CD4-positive, alpha-beta T cell treated with Interleukin-10 for 1 hour (primary cell): ENCODE measurements at places on chromosomes 6 and 20.

DNA sequence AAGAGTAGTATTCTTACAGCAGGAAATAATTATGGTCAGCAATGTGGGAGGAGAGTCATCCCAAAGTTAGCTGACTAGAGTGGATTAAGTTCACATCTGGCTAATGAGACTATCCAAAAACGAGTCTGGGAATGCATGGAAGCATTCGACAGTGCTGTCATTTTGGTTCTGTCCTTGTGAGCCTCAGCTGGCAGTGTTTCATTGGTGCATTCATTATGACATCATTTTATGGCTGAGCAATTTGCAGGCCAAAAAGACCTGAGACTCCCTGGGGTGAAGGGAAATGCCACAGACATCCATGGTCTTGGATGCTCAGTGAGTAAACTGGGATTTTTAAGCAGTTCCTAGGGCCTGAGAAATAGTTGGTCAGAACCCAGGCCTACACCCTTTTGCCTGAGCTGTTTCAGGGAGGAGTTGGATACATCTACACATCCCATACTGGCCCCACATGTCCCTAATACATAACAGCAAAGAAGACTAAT lies 196.4 kb upstream of the CCN2 start:
- DNase-seq = no peak

DNA sequence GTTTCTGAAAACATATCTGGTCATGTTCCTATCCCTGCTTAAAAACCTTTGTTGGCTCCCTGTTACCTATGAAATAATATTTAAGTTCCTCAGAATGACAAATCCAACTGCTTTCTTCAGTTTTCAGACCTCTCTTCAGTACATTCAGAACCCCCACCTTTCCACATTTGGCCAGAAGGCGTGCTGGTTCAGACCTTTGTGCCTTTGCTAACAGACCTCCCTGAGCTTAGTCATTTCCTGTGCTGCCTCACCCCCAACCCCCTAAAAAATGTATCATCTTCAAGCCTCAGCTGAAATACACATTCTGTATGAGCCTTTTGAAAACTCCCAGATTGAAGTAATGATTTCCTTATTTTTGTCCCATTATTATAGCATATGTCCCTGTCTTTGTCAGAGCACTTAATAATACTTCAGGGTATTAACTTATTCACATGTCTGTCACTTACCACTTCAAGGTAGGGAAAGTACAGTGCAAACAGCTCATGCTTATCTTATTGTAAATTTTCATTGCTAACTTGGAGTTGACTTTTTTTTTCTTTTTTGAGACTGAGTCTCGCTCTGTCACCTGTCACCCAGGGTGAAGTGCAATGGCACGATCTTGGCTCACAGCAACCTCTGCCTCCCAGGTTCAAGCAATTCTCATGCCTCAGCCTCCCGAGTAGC lies 19.7 kb downstream of the FAM217A start:
- DNase-seq = peak; percentile 37

DNA sequence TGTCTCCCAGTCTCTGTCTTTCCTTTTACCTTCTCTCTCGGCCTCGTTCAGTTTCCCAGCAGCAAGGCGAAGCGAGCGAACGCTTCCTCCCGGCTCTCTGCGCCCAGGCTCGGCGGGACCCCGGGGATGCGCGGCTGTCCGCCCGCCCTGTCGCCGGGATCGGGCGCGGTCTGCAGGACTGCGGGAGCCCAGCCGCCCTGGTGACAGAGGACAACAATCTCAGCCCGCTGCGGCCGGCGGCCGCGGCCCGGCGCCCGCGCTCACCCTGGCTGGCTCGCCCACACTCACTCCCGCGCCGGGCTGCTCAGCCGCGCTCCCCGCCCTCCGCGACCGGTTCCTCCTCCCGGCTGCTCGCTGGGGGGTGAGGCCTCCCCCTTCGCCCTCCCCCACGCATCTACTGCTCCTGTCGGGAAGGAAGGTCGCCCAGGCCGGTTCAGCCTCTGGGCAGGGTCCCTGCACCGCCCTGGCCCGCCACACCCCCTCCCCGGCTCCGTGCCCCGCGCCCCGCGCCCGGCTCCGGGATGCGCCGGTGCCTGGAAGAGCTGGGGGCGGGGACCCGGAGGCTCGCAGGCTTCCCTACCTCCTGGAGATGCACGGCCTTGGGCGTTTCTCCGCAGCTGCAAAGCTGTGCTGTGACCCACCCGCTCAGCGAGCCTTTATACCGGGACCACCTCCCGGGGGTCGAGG lies 410 bp downstream of the SYNE1 start:
- DNase-seq = peak; percentile 7

GRCh38 chr6:158797331-158798310 lies 21.5 kb downstream of the EZR start:
- DNase-seq = no peak

DNA sequence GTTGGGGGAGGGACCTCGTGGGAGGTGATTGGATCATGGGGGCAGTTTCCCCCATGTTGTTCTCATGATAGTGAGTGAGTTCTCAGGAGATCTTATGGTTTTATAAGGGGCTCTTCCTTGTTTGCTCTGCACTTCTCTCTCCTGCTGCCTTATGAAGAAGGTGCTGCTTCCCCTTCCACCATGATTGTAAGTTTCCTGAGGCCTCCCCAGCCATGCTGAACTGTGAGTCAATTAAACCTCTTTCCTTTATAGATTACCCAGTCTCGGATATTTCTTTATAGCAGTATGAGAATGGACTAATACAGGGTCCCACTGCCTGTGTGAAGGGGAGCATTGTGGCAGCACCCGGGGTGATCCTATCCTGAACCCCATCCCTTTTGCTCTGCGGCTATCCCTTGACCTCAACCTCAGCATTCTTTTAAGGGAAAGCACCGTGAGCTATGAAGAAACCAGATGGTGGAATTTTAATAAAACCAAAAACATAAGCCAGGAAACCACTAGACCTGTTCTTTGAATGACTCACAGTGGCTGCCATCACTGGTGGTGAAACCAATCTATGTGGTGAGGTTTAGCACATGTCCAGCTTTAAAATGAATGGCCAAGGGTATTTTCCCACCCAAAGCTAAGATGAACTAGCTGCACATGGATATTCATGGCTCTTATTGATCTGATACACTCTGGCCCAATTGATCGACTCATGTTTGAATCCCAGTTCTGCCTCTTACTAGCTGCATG lies 62.2 kb downstream of the ZDHHC14 start:
- no peak for DNase-seq

GRCh38 chr6:137224799-137225198 lies 5.6 kb upstream of the IFNGR1 start:
- peak; percentile 31 for DNase-seq

DNA sequence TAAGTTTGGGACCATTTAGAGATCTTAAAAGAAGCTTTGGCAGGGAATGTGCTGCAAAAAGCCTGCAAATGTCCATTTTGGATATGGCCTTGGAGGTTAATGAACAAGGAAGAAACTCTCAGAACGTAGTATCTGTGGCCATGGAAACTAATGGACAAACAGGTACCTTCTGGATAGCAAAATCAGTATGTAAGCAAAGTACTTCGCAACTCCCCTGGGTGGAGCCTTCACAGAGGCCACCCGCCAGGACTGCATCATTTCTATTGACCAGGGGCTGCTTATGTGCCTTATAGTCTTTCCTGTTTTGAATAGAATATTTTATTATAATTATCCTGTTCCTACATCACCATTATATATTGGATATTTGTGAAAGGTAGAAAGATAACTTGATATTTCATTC lies 510.8 kb upstream of the SYNCRIP start:
- DNase-seq = no peak

- no peak for DNase-seq
Measured at GRCh38 chr20:19565736-19566135, 192.3 kb upstream of the RIN2 start.

GRCh38 chr20:48928832-48929725 lies 7.6 kb downstream of the ARFGEF2 start:
- no peak for DNase-seq

DNA sequence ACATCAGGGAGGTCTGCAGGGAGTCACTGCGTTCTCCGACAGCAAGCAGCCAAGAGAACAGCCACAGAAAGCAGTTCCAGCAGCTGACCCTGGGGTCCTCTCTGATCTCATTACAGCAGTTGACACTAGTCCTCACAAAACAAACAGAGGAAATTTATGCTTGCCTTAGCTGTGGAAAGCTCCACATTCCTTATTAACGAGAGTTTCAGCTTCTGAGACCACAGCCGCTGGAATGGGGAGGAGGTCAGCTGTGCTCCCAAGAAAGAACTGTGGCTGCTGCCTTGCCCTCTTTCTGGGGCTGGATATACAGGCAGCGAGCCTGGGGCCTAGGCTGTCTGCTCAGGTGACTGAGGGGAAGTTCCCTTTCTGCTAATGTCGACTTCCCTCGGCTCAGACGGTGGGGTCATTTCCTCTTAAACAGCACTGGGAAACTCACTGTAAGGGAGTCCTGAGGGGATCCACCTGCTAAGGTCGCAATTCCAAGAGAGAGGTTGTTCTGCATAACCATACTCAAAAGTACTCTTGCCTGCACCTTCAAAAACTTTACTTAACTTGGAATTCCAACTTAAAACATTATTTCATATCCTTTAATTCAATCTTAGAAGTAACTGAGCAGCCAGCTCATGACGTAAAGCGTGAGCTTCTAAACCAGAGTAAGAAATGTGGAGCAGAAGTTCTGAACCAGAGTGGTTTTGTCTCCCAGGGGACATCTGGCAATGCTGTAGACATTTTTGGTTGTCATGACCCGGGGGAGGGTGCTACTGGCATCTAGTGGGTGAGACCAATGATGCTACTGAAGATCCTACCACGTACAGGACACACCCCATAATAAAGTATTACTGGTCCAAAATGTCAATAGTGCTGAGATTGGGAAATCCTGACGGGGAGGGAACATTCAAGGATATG lies 80.3 kb downstream of the BACH2 start:
- DNase-seq = peak; percentile 58

GRCh38 chr6:45326698-45327417 lies 1.3 kb upstream of the RUNX2 start:
- no peak for DNase-seq

GRCh38 chr20:38426006-38426897 lies 8.9 kb downstream of the SNHG17 start:
- no peak for DNase-seq

DNA sequence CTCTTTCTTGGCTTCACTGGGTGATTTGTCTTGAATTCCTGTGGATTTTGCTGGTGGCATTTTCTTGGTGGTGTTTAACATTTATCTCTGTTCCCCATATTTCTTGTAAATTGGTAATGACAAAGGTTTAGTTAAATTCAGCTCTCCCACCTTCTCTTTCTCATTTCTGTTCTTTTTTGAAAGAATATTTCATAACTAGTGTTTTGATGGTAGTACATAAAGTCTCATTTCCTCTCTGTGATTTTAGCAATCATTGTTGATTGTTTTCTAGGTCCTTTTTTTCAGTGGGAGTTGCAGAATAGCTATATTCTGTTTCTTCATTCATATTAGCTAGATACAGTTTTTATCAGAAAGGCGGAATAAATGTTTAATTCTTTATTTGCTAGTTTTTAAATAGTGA lies 73.1 kb downstream of the QKI start:
- DNase-seq = no peak

GRCh38 chr6:18496462-18496861 lies 109.3 kb downstream of the RNF144B start:
- no peak for DNase-seq

DNA sequence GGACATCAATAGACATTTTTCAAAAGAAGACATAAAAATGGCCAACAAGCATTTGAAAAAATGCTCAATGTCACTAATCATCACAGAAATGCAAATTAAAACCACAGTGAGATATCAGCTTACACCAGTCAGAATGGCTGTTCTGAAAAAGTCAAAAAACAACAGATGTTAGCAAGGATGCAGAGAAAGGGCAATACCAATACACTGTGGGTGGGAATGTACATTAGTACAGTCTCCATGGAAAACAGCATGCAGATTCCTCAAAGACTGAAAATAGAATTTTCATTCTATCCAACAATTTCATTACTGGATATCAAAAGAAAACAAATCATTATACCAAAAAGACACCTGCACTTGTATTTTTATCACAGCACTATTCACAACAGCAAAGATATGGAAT lies 85.3 kb downstream of the DCDC2 start:
- no peak for DNase-seq

DNA sequence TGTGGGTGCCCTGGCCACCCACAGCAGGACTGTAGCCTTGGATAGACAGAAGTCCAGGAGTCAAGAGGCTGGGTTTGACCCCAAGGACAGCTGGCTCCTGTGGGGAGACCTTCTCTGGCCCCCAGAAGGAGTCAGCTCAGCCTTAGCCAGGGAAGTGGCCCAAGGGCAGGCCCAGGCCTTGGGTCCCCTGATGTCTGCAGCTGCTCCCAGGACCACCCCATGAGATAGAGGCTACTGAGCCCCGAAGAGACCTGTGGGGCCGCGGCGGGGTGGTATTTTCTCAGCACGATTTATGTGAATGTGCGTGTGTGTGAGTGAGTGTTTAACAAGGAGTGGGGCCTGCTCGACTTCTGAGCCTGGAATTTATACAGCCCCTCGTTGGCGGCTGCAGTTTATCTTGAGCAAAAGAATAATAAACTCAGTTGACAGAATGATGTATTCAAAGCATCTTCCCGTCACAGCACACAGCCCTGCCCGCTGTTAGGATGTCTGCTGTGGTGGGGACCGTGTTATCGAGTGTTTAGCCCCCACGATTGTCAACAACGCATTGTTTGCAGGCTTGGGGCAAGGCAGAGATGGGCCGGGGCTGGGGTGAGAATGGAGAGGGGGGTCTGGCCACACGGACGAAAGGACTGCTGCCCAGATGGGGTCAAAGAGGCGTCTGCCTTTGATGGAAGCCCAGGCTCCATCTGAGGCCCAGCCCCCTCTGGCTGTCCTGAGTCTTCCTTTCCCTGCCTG lies 163.3 kb downstream of the VEGFA start:
- no peak for DNase-seq

DNA sequence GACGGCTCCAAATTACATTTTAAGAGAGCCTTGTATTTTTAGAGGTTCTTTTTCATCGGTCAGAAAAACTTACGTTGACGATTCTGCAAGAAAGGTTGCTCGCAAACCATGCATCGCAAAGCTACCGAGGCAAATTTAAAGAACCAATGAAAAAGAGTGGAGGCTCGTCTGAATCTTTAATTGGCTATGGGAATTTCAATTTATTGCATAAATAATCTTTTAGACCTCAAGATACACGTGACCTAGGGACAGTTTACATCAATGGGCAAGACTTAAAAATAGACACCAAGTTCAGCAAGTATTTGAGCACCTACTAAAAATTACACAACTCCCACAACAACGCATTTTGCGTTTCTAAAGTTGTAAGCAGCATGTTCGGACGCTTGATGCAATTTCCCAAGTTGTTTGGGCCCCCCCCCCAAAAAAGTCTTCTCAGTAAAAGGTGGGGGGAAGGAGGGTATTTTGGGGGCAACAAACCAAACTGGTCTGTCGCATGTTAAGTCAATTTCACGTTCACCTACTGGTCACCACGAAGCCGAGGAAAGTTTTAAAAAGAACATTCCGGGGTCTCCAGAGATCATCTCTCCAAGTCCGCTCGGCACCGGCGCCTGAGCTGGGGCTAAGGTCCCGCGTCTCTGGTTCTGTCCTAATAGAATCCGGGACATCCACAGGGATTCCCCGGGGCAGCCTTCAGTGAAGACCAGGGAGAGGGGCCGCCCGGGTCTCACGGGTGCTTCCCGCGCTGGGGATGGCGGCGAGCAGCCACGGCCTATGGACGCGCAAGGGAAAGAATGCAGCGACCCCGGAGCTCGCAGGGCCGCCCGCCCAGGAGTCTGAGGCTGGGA lies 851 bp downstream of the SNX5 start:
- DNase-seq = peak; percentile 44
